ENCODE measurements at places on chromosomes 3 and 15.

DNA sequence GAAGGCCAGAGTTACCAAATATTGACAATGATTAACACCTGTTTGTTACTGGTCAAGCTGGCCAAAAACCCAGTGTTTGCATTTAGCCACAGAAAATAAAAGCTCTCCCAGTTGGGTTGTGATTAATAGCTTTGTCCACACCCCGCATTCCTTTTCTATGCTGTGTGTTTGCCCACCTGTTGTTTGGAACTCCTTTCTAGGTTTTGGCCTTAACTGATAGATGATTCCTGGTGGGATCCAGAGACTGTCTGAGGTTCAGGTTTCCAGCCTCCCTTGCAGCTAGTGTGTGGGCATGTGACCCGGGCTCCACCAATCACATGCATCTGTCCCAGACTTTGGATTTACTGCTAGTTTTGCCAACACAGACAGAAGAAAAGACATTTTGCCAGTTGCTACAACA lies 83.8 kb downstream of the PTPRG start:
- no peak for DNase-seq

GRCh38 chr15:67179411-67179995 lies 75.0 kb downstream of the AAGAB start:
- no peak for DNase-seq

GRCh38 chr15:60574801-60575631 lies 96.1 kb upstream of the ICE2 start:
- no peak for DNase-seq

GRCh38 chr3:71910108-71910507 lies 125.2 kb upstream of the PROK2 start:
- no peak for DNase-seq

- no peak for DNase-seq
Measured at GRCh38 chr15:73936588-73937290, 10.5 kb downstream of the LOXL1 start.

GRCh38 chr15:71294911-71295602 lies 179.8 kb downstream of the THSD4 start:
- DNase-seq: no peak

Data from right kidney (tissue), 9 donors.